MG63 (cell line): ENCODE measurements at places on chromosomes 16 and 17.

DNA sequence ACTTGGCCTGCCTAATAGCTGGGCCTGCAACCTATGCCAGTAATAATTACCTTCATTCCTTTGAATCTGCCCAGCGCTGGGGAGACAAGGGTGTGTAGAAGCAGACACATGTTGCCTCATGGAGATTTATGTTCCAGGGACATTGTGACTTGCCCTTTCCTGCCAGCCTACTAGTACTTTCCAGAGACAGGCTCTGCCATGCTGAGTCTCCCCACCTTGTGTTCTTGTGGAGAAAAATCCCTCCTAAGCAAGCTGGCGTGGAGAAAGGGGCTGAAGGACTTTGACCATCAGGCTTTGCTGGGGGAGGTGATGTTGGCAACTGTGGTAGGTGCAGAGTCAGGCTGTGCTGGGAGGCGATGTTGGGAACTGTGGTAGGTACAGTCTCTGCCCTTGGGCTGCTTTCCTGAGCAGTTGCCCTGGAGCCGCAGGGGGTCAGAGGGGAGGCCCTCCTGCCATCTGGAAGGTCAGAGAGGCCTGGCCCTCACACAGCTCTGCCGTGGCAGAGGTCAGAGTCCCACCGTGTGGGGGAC lies 4.0 kb downstream of the KSR1 start:
- no peak for DNase-seq

DNA sequence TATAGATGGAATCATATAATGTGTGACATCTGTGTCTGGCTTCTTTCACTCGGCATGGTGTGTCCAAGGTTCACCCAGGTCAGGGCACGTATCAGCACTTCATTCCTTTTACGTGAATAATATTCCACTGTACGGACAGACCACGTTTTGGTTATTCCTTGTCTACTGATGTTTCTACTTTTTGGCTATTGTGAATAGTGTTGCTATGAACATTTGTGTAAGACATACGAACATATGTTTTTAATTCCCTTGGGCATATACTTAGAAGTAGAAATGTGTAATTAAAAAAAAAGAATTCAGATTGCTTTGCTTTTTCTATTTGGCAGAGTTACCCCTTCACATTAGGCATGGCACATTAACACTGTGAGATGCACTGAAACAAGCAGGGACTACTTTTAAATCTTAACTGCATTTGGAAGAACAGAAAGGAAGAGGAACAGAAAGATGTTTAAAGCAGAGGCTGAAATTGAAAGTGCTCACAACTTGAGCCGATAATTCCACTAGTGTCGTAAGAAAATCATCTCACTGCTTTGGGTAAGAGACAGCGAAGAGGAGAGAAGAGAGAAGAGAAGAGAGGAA lies 105.3 kb downstream of the VPS53 start:
- no peak for DNase-seq

GRCh38 chr16:3085868-3086595 lies 13.1 kb downstream of the ZSCAN10 start:
- no peak for DNase-seq

DNA sequence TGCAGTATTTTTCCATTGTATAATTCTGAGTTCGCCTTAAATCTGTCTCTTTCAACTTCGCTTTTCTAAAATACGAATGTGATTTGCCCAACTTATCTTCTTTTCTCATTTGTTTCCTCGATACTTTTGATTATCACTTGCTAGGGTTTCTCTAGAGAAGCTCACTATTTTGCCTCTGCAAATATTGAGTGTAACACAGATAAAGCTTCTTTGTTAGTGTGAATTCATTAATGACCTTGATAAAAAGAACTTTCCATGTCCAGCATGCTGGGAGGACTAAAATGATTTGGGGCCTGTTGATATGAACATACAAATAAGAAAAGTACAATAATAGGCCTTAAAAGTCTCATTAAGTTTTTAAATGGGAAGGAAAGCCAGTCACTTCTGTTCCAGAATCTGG lies 303.3 kb downstream of the MAP2K6 start:
- no peak for DNase-seq

GRCh38 chr17:29771546-29771945 lies 148.8 kb upstream of the CORO6 start:
- DNase-seq = no peak

- DNase-seq = no peak
Observed at GRCh38 chr17:58968426-58969061, 138.1 kb downstream of the TRIM37 start.

DNA sequence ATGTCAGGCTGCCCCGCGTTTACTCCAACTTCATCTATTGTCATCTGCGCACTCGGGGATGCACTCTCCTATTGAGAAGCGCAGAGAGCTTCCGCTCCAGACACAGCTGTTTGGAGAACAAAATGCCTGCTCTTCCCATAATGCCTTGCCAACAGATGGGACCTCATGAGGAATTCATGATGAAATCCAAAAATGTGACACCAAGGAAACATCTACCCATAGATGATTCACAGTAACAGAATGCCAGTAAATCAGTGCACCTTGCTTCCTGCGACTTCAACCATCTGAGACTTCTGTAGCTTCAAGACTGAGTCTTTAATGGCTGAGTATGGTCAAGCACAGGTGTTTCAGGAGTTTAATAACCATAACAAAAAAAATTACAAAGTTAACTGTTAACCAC lies 1144.9 kb upstream of the GOT2 start:
- no peak for DNase-seq

GRCh38 chr16:52783616-52784015 lies 236.7 kb upstream of the TOX3 start:
- DNase-seq = no peak
